CD8-positive, alpha-beta T cell (primary cell): ENCODE measurements at places on chromosomes 16 and 17. TPM values are rescaled to one million over a fixed set of nuclear protein-coding genes. Genes with fewer than 3 reads are reported as not detected.
A peak's percentile ranks its signal among the peaks of the same experiment; 100 is the strongest.

DNA sequence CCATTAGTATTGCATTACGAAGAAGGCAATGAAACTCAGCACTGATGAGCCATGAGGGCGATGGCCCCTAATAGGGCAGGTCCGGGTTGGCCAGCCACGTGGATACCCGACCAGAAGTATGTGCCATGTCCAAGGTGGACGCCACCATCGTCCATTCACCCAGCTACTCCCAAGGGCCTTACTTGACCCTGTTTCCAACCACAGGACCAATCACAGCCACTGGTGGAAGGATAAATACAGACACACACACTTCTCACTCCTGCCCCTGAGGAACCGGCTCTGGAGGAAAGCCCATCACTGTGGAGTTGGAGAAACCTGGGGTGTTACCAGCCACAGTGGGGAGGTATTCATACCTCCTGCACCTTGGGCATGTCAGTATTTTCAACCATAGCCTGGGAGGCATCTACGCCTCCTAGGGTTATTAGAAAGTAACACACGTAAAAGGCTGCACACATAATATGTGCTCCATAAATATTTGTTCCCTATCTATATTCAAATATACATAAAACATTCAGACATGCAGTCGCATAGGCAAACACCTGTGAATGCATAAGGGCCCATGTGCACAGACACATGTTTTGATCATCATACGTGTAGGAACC lies 5.4 kb upstream of the ITGA3 start:
- no peak for DNase-seq

PRKCB gene
- total RNA-seq = 62.8 TPM

CDRT15L2 gene
- total RNA-seq = not detected

CCL2 gene
- not detected for total RNA-seq

MFAP4 gene
- total RNA-seq = not detected

RTN4RL1 gene
- total RNA-seq = not detected

GRCh38 chr16:306911-307370 lies 24.0 kb downstream of the PDIA2 start:
- no peak for DNase-seq

- no peak for DNase-seq
Observed at GRCh38 chr17:9729735-9730420, 61.5 kb downstream of the DHRS7C start.

DNA sequence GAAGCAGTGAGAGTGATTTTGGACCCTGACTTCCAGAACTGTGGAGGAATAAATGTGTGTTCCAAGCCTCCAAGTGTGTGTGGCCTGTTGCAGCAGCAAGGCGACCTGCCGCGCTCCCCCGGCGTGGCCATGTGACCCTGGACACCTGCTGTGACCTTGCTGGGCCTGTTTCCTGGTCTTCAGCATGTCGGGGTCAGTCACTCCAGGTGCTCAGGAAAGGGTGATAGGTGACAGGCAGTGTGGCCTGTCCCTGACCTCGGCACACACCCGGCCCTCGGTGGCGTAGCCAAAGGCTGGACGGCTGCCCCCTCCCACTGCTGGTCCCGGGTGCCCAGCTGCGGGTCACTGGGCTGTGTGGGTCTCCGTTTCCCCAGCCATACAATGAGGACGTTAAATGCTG lies 31.8 kb upstream of the ZNF469 start:
- no peak for DNase-seq

DNA sequence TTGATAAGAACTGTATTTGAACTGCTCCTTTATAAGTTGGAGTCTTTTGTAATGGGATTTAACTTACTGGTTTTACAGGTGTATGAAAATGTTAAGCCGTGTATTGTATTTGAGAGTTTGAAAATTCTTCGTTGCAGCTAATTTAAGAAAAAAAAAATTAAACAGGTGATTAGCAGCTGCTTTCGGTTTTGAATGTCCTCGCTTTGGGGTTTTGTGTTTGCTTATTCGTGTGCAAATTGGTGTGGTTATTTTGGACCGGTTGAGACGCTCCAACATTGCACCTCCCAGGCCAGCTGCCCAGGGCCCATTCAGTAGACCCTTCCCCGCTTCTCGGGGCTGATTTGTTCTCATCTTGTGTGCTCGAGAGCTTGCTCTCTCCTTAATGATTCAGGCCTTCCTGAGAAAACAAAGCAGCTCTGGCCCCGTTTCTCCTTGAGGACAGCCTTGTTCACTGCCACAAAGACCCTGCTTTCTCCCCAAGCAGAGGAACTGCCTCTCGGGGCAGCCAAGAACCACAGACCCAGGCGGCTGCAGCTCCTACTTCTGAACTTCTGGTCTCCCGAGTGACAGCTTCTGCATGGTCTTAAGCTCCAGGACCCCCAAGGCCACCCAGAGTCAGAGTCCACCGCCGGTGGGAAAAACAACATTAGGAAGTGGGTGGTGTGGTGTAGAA lies 100.5 kb downstream of the MSI2 start:
- DNase-seq = no peak

TGFB1I1 gene
- 0.31 TPM for total RNA-seq

GRCh38 chr16:68396481-68396880 lies 51.8 kb downstream of the SMPD3 start:
- peak; percentile 74 for DNase-seq

DNA sequence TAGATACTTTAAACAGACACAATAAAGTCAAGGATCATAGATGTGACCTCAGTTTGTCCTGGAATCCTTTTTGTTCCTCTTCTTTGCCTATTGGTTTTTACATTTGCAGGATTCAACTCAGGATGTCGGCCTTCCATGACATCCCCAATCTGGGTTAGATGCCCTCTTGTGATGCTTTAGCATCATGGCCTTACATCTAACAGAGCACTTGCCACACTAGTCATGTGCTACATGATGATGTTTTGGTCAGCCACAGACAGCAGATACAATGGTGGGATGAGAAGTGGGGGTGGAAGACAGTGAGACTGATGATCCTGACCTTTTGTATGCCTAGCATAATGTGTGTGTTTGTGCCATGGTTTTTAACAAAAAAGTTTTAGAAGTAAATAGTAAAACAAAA lies 1.8 kb upstream of the SYNRG start:
- DNase-seq = no peak

DNA sequence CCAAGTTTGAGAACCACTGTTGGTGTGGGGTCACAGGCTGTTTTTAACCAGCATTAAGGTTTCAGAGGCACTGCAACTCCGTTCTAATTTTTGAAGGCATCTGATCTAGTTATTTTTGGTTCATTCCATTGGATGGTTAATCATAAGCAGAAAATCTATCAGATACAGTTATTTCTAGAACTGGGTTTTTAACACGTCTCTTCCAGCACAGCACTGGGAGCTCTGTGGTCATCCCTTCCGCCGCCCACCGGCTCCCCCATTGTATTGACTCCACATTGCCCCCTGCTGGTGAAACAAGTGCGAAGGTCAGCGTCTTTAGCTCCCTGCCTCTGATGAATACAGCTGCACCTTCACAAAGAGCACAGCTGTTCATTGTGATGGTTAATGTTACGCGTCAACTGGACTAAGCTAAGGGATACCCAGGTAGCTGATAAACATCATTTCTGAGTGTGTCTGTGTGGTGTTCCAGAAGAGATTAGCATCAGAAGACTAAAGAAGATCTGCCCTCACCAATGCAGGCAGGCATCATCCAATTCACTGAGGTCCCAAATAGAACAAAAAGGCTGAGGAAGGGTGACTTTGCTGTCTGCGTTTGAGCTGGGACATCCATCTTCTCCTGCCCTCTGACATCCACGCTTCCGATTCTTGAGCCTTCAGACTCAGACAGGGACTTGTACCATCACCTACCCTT lies 8.5 kb downstream of the CCL18 start:
- DNase-seq = peak; percentile 37

SEPHS2 gene
- 24.1 TPM for total RNA-seq

DNA sequence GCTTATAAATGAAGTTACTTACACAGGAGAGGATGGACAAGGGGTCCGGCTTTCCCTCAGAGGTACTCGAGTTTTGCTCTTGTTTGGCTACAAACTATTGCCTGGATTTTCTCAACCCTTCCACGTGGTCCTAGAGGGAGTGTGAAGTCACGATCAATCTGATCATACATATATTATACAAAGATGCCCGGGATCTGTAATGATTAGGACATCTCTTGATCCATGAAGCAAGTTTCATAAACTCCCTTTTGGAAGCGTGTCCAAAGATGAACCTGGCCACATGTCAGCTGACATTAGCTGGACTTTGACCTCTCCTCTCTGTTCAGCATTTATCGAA lies 2.3 kb upstream of the CDH11 start:
- DNase-seq = no peak

DNA sequence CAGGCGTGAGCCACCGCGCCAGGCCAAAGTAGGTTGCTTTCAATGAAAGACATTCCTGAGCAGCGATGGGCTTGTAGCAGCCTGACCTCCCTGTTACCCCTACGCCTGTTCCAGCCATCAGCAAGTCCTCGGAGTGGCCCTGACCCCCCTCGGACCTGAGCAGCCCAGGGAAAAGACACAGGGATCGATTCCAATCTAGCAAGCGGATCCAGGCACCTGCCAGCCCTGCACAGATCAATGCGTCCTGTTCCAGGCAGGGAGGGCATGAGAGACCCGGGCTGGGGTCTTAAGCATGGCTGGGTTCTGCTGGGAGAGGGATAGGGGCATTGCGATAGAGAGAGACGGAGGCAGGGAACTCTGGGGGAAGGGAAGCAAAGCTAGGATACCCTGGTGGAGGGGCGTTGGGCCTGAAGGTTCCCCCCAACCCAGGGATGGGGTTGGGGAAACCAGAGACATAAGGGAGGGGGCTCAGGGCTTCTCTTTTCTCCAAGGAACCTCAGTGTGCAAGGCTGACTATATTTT lies 21.9 kb downstream of the SRCIN1 start:
- no peak for DNase-seq

DNA sequence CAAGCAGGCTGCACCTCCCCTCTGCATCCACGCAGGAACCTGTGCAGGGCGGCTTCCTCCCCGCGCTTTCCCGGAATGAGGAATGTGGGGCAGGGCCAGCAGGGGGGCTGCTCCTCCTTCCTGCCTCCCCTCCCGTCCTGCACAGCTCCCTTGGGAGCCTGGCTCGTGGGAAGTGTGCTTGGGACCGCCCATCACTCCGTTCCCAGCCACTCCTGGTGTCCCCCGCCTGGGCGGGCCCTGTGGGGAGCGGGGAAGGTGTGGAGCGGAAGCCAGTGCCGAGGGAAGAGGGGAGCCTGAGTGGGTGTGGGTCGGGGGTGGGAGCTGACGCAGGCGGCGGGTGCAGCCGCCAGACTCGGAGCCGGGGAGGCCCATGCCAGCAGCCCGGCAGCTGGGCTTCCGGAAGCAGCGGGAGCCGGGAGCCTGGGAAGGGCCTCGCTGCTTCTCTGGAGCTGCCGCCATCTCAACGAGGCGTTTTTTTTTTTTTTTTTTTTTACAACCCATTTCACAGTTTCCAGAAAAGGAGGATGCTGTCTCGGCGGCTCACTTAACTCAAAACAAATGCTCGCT lies 24.1 kb downstream of the BAHCC1 start:
- no peak for DNase-seq

GRCh38 chr17:64332502-64332901 lies 58.2 kb downstream of the PECAM1 start:
- DNase-seq = no peak

GRCh38 chr16:11264155-11264832 lies 4.8 kb downstream of the TNP2 start:
- no peak for DNase-seq

- no peak for DNase-seq
Observed at GRCh38 chr17:56475116-56475515, 118.4 kb upstream of the NOG start.

SETD6 gene
- 17.4 TPM for total RNA-seq

GRCh38 chr16:66367968-66368891 lies 1.7 kb downstream of the CDH5 start:
- DNase-seq = no peak

- peak; percentile 1 for DNase-seq
Observed at GRCh38 chr17:67779098-67779672, 46.1 kb upstream of the BPTF start.
